CD4-positive, alpha-beta T cell treated with Interleukin-4 for 1 hour (primary cell): ENCODE measurements at places on chromosomes 5 and 9.

DNA sequence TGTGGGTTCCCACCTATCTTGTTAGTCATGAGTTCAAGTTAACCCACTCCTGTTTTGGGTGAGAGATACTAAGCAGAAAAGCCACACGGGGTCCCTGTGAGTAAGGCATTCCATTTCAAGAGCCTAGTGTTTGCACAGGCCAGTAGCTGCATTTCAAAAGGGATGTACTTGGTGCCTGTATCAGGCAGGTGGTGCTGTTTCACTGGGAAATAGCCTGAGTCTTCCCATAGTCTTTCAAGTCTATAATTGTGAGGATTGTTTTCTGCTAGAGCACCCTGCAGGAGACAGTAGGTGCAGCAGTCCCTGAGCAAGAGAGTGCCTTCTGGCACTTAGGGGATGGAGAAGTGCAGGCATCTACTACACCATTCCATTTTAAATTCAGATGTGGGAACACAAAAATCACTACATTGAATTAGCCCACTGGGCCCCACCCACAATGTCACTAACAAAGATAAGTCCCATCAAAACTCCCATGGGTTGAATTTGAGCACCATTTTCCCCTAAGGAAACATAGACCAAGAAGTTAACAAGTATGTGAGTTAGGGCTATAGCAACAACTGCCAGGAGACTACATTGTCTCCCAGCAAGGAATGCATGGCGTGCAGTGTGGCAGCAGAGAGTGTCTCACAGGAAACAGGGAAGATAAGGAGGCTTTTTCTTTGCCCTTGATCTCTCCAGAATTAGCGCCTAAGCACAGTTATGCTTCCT, 263.2 kb downstream of the COX7C start:
- peak; percentile 30 for DNase-seq

GRCh38 chr9:69131682-69132081, 42.4 kb upstream of the TJP2 start:
- no peak for DNase-seq

DNA sequence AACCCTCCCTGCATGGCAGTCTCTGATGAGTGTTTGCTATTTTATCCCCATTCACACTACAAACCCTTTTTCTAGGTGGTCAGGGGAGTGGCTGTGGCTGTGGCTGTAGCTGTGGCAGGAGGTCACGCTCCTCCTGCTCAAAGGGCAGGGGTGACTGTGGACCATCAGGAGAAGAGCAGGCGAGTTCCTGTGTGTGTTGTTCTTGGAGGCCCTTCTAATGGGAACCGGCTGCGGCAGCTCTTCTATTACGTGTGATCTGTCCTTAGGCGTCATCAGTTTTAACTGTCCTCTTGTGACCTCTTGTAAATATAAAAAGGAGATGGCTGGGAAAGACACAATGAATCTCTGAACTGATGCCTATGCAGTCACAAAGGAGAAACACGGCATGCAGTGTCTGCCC, 65.1 kb downstream of the ANKH start:
- DNase-seq = no peak

- DNase-seq = no peak
Measured at GRCh38 chr5:59103303-59103702, 520.4 kb downstream of the RAB3C start.

DNA sequence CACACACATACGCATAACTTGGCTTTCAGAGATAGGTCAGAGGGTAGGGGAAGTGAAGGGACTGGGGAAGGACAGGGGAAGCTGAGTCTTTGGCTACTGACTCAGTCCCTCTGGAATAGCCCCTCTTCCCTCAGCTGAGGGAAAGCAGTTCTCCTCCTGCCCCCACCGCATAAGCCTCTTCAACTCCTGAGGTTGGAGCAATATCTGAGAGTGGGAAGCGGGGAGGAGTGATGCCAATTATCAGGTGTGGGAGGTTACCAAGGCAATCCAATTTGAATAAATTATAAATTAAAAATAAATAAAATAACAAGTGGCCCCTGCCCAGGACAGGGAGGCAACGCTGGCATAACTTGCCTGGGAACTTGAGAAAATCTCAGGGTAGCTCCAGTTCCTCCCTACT, 1.7 kb upstream of the STOML2 start:
- DNase-seq = no peak

DNA sequence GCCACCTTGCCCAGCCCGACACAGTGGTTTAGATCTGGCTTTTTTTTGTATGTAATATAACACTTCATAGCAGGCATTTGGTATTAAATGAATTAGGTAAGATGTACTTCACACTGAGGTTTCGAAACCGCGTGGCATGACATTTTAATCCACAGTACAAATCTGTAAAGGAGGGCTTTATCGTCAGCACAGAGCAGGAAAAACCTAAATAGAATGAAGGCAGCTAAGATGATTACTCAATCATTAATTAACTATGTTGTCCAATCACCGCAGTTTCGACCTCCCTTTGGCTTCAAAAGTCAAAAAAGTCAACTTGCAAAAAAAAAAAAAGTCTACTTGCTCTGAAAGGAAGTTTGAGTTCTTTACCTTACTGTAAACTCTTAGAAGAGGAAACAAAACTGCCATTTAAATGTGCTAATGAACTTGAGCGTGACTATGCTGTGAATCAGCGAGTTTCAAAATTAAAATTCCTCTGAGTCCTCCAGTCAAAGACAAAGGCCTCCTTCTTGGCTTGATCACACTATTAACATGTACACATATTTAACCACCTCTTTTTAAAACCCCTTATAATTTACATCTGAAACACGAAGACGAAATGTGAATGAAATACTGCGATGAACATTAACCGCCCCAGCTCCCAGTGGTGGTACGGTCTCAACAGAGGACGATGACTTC, 698 bp upstream of the SEC24A start:
- DNase-seq = peak; percentile 64

DNA sequence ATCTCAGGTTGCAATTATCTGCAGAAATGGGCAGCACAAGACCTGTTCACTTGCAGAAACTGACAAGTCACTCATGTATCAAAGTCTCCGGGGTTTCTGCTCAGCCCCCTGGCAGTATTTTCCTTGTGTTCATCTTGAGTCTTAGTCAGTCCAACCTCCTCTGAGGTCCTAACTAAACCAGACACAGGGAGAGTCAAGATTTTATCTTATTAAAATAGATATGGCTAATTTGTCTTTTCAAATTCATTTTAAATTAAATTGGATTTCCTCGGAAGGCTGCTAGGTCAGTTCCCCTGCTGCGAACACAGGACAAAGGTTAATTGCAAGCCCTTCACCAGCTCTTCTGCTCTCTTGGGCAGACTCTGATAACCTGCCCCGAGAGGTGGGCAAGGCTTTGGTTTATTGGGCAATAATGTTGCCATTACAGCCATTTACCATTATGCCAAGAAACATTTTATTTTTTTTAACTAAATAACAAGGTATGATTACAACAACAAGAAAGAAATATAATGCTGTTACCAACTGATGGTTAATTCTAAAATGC, 103.5 kb downstream of the MAPKAP1 start:
- no peak for DNase-seq

DNA sequence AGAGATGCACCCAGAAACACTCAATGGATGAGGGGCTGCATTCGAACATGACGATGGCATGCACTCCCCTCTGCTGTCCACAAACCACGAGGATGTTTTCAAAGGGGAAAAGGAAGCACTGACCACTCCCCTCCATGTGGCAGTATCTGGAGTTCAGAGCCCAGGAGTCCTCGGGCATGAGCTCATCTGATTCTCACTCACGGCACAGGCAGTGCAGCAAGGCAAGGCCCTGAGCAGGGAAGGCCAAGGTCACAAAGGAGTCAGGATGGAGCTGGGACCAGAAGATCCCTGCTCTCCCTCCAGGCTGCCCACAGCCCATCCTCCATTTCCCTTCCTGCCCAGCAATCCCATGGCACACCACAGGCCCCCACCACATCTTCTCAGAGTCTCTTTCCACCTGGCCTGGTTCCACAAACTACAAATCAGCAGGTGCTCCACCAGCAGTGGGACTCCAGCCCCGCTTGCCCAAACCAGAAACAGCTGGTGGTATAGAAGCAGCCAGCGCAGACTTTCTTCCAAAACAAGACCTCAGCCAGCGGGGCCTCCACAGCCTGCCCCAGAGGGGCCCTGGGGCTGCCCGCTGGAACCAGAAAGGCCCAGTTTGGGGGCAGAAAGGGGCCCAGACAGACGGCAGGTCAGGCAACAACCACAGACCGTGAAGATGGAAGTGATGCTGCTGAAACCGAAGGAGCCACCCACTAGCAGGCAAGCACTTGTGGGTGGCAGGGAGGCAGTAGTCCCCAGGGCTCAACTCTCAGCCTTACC, 12.2 kb downstream of the TNIP1 start:
- DNase-seq = no peak

DNA sequence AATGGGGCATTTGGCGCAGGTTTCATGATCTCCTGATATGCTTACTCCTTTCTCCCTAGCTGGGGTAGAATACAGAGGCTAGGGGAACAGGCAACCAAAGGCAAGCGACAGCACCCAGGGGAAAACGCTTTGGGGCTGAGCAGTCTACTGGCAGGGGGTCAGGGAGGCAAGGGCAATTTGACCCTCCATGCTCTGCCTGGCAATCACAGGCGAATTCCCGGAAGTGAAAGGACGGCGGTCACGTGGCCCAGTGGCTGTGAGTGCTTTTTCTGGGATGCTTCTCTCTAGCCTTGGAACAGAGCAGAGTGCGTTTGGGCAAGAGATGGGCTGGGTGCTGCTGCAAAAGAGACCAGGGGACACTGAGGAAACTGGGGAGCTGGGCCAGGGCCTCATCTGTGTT, 5.7 kb downstream of the GPX3 start:
- DNase-seq = no peak

- no peak for DNase-seq
Measured at GRCh38 chr5:95177456-95177855, 107.4 kb downstream of the MCTP1 start.

DNA sequence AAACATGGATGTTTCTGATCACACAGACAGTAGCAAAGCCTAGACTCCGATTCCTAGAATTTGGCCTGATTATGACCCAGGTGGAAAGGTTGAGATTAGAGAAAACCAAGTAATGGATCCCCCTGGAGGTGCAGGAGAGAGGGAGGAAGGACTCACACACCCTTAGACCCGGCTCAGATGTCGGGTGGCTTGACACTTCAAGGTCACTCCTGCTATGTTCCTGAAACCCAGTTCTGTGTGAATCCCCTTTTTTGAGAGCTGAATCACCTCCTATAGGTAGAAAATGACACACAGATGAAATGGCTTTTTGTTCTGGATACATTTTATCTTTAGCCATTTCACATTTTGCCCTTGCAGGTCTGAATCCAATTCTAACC, 192.8 kb downstream of the ARRDC3 start:
- no peak for DNase-seq

DNA sequence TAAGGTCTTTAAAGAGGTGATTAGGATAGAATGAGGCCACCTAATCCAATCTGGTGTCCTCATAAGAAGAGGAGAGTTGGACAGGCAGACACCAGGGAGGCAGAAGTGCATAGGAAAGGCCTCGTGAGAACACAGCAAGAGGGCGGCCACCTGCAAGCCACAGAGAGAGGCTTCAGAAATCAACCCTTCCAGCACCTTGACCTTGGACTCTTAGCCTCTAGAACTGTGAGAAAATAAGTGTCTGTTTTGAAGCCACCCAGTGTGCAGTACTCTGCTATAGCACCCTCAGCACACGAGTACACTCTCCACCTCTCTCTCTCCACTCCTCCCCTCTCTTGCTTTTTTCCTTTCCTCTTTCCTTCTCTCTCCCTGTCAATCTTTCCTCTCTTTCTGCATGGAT, 26.8 kb downstream of the NIPAL4 start:
- DNase-seq = no peak

DNA sequence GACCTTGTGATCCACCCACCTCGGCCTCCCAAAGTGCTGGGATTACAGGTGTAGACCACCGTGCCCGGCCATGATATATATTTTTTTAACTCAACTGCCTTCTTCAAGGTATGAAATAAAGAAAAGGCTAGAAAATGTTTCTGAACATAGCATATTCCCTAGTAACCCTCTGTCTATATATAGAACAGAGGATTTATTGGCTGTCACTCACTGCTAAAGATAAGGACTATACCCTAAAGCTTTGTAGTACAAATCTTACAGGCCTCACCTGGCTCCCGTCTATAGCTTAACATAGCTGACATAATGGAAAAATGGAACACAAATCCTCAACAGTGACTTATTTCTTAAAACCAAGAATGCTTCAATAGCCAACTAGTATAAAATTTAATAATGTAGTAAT, 14.2 kb downstream of the SGTB start:
- no peak for DNase-seq

DNA sequence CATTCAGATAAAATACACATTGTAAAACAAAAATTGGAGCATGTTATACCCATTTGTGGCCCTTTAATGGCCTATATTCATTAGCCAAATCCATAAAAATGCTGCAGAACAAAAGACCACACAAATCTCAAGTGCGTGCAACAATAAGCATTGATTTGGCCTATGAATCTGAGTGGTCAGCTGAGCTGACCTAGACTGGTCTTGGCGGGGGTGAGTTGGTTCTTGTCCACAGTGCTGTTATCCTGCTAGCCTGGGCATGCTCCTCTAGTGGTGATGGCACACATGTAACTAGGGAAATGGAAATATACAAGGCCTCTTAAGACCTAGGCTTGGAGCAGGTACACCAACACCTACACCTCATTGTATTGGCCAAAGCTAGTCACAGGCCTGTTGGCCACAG, 122.2 kb upstream of the TBCA start:
- no peak for DNase-seq

GRCh38 chr5:58838729-58839128, 255.9 kb downstream of the RAB3C start:
- no peak for DNase-seq

GRCh38 chr9:38016375-38017135, 52.5 kb downstream of the SHB start:
- DNase-seq = no peak

DNA sequence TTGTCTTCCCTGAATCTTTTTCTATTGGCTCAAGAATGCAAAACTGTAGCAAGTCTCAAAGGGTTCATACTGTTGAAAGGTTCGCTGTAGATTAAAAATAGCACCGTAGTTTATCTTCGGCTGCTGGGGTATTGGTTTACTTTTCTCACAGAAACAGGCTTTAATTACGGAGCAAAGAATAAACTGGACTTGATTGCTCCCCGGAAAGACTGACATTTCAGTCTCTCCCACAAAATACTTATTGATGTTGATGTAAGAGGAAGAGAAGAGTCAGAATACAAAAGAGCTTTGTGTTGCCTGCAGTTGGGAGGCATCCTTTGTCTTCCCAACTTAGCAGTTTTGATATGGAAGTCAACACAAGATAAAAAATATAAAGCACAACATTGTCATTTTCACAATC, 183.9 kb upstream of the DMAC1 start:
- DNase-seq = no peak

- DNase-seq = no peak
Measured at GRCh38 chr5:113390224-113390623, 44.6 kb downstream of the TSSK1B start.

- DNase-seq = no peak
Measured at GRCh38 chr5:100693481-100693880, 158.3 kb downstream of the FAM174A start.

DNA sequence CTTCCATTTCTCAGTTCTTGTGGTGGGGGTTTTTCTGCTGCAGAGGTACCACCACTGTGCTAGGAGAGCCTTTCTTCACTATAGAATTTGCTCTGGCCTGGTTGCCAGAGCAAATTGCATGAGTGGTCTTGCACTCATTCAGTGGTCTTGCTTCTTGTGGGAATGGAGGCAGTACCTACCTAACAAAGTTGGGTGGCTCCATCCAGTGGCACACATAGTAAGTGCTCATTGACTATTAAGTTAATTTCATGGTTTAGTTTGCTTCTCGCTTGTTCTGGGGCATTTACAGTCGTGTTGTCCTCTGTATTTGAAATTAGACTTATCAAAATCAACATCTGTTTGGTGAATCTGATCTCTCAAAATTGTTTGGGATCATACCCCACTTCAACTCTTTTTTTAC, 23.0 kb downstream of the SLC28A3 start:
- no peak for DNase-seq
